ENCODE measurements at places on chromosomes 16 and 17.

- DNase-seq, result peak; percentile 80
These were observed 181.9 kb downstream of the SPECC1 start for GRCh38 chr17:20191056-20191455.

DNA sequence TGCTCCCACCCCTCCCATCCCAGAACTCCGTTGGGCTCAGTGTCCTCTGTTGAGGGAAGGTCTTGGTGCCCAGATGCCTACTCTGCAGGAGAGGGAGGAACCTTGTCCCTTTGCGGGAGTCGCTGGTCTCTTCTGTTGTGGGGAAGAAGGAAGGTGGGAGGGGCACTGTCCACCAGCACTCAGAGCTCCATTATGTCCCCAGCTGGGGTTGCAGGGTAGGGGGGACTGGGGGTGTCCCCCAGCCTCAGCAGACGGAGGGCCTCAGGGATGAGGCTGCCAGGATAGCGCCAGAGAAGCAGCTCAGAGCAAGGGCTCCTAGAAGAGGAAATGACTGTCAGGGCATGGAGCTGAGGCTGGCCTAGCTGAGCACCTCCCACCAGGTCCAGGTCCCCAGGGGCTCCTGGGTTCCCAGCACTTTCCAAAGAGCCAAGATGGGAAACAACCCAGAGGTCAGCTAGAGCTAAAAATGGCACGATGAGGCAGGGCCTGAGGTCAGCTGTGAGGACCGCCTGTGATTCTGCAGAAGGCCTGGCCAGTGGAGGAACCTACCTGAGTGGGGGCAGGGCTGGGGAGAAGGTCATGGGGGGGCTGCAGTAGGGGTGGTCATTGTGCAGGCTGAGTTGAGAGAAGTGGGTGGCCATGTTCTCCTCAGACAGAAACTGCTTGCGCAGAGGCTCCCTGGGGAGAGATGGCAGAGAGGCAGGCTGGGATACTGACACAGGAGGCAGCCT lies 893 bp downstream of the HCFC1R1 start:
- DNase-seq, result peak; percentile 58

DNA sequence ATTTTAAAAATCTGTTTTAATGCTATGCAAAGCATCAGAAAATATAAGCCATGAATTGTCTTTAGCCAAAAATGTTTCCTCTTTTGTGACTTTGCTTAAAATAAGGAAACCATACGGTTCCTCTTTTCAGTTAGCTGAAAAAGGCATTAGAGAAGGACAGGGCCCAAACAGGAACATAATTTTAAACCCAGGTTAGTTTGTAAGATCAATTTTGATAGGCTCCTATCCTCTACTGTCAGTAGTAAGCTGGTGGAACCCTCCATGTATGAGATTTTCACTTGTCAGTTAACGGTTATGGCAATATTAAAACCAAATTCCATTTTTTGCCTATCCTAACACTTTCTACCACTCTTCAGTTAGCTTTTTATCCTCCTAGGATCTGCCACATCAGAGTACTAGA lies 4.3 kb downstream of the EVI2B start:
- no peak for DNase-seq

- no peak for DNase-seq
These were observed 284.4 kb upstream of the FOXF1 start for GRCh38 chr16:86225905-86226371.

DNA sequence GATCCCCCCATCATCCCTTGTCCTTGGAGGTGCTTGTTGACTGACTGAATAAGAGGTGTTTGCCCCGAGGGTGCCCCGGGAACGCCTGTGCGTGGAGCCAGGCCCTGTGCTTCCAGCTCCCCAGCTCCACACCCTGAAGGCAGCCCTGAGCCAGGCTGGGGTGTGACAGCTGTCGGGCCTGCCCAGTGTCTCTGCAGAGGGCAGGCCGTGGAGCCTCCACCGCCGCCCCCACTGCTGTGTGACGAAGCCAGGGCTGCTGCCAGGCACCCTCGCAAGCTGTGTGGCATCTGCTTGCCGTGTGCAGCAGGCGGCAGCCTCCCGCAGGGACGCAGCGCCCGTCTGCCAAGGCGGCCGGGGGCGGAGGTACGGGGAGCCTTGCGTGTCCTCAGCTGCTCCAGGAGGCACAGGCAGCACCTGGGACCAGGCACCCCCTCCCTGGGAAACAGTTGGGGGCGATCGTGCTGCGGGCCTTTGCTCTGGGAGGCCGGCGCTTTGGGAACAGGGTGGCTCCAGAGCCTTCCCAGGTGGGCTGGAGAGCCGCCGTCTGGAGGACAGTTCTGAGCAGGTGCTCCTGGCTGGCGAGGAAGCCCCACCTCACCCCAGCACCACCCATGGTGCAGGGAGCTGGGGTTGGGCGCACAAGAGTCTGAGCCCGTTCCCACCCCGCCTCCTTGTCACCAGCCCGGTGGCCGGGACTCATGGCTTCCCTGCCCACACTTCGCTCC lies 26.6 kb downstream of the GSE1 start:
- no peak for DNase-seq
